Kidney epithelial cell (primary cell): ENCODE measurements at places on chromosomes 5 and 9.

- DNase-seq: no peak
These were observed 33.7 kb upstream of the TXN start for GRCh38 chr9:110290001-110290400.

- no peak for DNase-seq
These were observed 426 bp downstream of the FAM114A2 start for GRCh38 chr5:154038261-154038706.

GRCh38 chr9:9212963-9213362 lies 1399.8 kb downstream of the PTPRD start:
- DNase-seq: no peak

DNA sequence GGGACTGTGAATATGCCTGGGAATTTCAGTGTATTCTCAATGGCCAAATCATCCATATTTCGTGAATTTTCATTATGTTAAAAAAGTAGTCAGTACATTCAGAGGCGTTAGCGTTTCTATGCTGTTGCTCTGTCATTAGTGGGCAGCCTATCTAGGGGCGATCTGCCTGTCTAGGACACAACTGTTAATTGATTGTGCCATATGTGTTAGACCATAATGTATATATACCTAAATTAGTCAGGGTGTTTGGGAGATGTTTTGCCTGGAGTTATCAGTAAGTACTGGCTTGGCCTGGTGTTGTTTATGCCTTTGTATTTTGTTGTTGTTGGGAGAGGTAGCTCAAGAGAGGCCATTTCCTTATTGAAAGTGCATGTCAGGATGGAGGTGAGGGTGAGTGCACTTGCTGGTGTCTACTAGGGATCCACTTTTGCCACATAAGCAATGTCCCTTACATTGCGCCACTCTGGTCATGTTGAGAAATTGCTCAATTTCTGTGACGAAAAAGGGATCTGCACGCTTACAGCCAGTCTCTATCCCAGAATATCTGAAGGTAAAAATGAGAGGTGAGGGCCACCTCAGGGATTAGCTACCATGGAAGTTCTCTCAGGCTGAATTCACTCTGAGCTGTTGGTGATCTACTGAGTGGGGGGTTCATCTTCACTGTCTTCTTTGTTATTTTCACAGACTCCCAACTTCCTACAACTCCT lies 123.3 kb downstream of the ST8SIA4 start:
- DNase-seq: no peak

GRCh38 chr5:29930316-29930715 lies 1263.2 kb upstream of the CDH6 start:
- no peak for DNase-seq

GRCh38 chr9:108786322-108786721 lies 69.5 kb downstream of the ACTL7B start:
- DNase-seq: no peak

GRCh38 chr5:11814373-11814772 lies 89.9 kb downstream of the CTNND2 start:
- no peak for DNase-seq

DNA sequence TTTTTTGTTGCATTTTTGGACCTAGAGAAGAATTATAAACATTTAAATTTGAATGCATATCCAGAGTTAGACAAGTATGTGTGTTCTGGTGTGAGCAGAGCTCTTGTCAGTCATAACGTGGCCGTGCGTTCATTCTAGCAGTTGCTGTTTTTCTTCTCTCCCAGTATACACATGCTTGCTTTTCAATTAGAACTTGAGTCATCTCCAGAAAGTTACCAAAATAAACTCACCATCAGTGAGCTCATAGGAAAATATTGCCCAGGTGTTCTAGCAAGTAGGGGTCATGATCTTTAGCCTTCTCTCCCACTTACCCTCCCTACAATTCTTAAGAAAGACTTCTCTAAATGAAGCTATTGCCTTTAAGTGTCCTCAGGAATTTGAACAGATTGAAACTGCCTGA lies 247.5 kb upstream of the TUT7 start:
- DNase-seq: no peak

DNA sequence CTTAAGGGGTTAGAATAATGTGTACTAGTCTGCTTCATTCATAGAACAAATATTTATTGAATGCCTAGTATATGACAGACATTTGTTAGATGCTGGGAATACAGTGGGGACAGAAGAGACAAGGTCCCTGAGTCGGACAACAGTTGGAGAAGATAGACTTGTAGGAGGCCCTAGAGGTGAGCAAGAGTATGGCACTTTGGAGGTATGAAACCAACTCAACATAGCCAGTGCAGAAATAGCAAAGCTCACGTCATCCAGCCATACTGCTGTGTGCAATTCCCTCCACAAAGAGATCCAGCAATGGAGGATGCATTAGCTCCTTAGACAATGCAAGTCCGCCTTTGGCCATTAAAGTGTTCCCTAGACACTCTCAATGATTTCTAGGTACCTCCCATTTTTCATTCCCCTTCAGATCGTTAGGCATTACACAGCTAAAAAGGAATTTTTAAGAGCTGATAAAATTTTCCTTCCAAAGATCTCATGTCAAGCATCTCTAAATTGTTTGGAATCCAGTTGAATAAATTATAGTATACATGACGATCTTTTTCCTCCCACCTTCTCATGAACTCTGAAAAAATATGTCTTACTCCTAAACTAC lies 1949.6 kb upstream of the WWC1 start:
- no peak for DNase-seq

DNA sequence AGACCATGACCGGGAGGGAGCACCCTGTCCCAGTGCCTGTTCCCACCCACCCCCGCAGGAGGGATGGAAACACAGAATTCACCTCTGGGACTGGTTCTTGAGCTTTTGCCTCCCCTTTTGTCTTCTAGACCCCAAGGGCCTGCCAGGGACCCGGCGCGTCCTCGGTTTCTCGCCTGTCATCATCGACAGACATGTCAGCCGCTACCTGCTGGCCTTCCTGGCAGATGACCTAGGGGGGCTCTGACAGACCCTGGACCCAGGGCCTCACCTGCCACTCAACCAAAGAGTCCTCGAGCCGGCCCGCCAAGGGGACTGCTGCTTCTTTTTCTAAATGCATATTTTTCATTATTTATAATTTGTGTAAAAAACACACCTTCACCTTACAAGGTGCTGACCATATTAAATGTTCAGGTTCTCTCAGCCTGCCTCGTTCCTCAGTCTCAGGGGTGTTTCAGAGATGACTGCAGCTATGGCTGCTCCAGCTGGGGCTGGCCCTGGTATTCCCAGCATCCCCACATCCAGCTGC lies 16.9 kb downstream of the CARD19 start:
- DNase-seq: no peak

- DNase-seq: no peak
These were observed 75.4 kb downstream of the RASEF start for GRCh38 chr9:82987370-82988189.

- no peak for DNase-seq
These were observed 21.2 kb upstream of the MARCHF6 start for GRCh38 chr5:10332301-10332700.

GRCh38 chr5:882253-883183 lies 10.1 kb downstream of the BRD9 start:
- DNase-seq: no peak

- DNase-seq: no peak
These were observed 37.1 kb upstream of the SH3TC2 start for GRCh38 chr5:149099920-149100319.

DNA sequence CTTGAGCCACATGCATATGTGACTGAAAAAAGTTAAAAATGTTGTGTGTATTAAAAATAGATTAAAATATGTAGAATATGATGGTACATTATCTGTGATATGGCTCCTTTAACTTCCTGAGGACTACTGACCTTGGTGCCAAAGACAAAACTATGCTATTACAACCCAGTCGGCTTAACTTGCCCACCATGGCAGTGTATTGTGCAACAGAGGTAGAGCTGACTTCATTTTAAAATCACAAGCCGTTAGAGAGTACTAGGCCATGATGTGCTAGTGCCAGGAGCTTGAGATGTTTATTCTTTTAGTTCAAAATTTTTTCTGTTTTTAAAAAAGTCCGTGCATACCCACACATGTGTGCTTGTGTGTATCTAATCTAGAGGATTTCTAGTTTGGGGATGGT lies 46.3 kb downstream of the NAA35 start:
- DNase-seq: no peak

- no peak for DNase-seq
These were observed 273.5 kb downstream of the NR2F1-AS1 start for GRCh38 chr5:93307557-93307956.
